NCI-H1105 treated with DMSO at 0.1 percent for 48 hours (cell line): ENCODE measurements at places on chromosomes 1 and 21.

- no peak for DNase-seq
Measured at GRCh38 chr1:214067853-214068703, 80.3 kb downstream of the PROX1 start.

DNA sequence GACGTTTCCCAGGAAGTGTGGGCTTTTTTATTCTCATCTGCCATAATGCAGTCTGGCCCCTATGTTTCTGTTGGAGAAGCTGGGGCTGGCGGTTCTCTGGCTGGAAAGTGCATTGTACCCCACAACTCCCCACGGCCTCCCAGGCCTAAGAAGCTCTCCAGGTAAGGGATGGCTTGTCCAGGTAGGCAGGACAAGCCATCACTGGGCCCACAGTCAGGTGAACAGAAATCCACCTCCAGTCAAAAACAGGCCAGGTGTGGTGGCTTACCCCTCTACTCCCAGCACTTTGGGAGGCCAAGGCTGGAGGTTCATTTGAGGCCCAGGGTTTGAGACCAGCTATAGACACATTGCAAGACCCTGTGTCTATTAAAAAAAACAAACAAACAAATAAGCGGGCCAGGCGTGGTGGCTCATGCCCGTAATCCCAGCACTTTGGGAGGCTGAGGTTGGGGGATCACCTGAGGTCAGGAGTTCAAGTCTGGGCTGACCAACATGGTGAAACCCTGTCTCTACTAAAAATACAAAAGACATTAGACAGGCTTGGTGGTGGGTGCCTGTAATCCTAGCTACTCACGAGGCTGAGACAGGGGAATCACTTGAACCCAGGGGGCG lies 3.1 kb upstream of the WNT9A start:
- DNase-seq = no peak

DNA sequence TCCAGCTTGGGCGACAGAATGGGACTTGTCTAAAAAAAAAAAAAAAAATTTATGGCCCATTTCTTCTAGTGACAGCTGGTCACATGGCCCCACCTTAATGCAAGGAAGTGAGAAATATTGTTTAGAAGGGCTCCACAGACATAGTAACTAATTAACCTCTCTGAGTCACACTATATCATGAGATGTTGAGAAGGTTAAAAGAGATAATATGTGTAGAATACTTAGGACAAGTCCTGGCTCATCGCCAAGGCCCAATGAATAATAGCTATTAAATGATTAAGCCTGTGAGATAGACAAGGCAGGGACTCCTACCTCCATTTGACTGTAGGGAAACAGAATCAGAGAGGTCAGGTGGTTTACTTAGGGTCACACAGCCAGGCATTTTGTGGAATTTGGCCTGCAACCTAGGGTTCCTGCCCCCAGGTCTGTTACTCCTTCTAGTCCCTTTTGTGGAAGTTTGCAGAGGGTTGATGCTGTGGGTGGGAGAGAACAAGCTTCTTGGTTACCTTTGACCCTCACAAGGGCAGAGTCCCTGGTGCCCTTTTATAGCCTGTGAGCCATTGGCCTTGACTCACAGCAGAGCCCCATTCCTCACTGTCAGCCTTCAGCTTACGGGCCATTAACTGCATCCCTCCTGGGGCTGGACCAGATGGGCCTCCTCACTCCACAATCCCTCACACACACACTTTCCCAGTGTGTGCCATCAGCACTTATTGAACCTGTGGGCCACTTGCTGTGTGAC lies 48.5 kb downstream of the OPRD1 start:
- DNase-seq = peak; percentile 58

DNA sequence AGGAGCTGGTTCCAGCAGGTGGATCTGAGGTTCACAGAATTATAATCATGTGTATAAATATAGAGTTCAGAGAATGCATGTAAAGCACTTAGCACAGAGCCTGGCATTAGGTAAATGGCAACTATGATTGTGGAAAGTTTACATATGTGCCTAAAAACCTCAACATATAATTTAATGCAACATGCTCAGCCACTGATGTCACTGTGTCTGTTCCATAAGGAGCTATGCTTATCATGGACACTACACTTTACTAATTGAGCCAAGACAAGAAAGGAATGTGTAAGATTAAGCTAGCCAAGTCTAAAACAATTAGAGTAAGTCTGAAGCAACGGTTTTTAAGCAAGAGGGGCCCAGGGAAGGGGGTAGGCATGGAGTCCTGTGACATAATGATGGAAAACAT lies 61.5 kb downstream of the GNG12 start:
- no peak for DNase-seq

DNA sequence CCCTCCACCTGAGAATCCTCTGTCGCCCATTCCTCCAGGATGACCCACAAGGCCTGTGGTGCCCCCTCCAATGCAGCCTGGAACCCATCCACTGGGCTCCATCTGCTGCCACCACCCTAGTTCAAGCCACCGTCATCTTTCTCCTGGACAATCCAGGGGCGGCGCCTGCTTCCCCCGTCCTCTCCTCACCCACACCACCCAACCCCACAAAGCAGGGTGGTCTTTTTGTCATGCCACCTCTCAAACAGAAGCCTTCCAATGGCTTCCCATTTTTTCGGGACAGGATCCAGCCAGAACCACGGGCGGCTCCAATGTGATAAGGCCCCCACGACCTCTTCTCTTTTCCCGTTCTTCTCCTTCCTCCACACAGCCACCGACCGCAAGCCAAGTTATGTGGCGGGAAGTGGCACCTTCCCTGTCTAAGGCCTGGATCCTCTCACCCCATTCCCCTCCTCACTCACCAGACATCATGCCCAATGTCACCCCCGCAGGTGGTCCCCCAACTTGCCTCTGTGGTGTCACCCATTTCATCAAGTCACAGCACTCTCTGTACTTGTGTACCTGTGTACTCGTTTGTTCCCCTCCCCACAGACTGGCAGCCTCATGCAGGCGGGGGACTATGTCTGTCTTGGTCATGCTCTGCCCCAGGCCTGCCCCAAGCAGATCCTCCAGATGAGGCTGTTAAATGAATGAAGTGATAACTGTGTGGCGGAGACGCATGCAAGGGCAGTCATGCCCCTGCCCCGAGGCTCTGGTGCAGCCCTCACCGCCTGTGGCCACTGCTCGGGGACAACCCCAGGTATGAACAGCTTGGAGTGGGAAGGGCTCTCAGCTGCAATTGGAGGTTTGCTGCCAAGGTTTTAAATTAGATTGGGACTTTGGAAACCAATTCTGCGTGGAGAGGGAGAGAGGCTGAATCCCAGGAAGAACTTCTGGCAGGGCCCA lies 11.0 kb downstream of the UBXN11 start:
- no peak for DNase-seq

DNA sequence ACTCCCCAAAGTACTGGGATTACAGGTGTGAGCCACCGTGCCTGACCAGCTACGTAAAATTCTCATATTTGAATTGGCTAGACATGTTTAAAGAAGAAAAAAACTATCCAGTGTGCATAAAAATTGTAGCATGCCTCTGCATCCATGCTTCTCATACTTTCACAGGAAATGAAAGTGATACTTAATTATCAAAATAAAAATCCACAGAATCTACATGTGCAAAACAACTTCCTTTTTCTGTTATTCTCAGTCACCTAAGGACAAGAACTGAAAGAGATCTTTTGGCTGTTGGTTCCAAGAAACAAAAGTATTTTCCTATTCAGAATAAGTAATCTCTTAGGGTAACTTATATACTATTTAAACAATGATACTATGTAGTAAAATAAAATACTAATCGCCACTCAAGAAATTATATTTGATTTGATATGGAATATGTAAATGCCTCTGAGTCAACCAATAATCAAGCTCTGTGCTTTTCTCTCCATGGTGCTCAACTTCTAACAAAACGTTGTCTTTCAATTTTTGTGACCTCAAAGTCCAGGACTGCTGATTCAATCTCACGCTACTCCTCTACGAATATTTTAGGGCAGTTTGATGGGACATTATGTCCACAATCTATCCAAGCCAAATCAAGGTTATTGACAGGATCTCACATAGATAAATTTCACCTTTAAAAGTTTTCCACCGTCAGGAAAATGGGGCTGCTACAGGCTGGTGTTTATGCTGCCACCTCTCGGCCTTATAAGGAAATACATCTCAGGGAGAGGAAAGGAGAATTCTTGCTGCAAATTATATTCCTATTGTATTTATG lies 102.7 kb downstream of the ZNF281 start:
- peak; percentile 58 for DNase-seq

DNA sequence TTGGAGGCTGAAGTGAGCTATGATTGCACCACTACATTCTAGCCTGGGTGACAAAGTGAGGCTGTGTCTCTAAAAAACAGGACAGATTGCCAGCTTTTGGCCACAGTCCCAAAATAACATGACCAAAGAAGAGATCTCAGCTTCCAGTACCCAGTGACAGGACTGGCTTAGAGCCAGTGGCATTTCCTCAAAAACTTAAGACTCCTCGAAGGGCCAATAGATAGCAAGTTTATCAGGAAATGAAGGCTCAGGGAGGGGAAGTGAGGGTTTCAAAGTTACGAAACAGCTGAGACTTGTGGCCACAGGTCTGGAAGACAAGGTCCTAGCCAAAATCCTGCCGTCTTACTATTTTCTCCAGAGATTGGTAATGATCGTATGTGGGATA lies 6.3 kb upstream of the TMEM39B start:
- peak; percentile 48 for DNase-seq

DNA sequence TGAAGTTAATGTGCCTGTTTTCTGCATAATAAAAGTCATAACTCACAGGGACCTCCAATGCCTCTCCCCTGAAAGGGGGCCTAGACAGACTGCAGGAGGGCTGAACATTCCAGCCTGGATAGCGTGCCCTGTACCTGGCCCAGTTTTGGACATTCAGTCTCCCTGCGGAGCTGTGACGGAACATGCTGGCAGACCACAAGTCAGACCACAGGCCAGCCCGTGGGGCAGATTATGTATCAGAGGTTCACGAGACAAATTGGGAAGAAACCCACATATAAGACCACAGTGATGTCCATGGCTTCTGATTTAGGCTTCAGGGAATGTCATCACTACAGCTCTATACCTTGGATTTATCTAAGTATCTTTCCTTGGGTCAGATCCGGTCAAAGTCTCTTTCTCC lies 151.5 kb upstream of the POU3F1 start:
- DNase-seq = no peak

GRCh38 chr1:201019321-201019977 lies 4.1 kb downstream of the KIF21B start:
- DNase-seq = no peak

GRCh38 chr1:6180268-6180706 lies at the start of gene CHD5:
Gene CHD5, minus strand, starts transcription at chr1:6180321. Its CDS starts 298 bp downstream, at chr1:6180023.
- peak; percentile 77 for DNase-seq

DNA sequence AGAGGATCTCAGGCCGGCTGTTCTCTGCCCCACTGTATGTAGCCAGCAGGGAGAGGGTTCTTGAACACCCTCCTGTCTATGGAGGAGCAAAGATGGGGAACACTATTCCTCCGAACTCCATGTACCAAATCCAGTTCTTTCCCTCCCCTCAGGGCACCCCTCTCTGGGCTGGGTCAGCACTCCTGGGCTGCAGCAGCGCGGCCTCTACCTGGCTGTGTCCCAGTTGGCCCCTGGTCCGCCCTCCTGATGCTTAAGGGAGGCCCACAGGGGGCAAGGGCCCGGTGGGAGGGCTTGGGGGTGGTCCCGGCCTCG lies 471 bp upstream of the ADPRS start:
- DNase-seq = no peak

GRCh38 chr1:88647249-88647645 lies 36.8 kb upstream of the PKN2 start:
- peak; percentile 40 for DNase-seq

GRCh38 chr1:91745640-91746373 lies 140.1 kb downstream of the TGFBR3 start:
- DNase-seq = peak; percentile 49

GRCh38 chr1:195754303-195754702 lies 853.9 kb downstream of the KCNT2 start:
- DNase-seq = no peak

GRCh38 chr1:200181861-200182260 lies 154.4 kb downstream of the NR5A2 start:
- no peak for DNase-seq

DNA sequence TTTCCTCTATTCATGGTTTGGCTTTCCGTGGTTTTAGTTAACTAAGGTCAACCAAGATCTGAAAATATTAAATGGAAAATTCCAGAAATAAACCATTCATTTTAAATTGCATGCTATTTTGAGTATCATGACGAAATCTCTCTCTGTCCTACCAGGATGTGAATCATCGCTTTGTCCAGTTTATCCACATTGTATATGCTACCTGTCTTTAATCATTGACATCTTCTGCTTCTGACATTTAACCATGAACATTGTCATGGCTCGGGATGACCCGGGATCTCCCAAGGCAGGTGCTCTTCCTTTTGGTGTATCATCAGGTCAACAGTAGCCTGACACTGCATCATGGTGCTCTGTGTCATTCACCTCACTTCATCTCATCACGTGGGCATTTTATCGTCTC lies 125.5 kb upstream of the HNRNPU start:
- no peak for DNase-seq

- no peak for DNase-seq
Measured at GRCh38 chr1:93172778-93173177, 7.4 kb downstream of the TMED5 start.

DNA sequence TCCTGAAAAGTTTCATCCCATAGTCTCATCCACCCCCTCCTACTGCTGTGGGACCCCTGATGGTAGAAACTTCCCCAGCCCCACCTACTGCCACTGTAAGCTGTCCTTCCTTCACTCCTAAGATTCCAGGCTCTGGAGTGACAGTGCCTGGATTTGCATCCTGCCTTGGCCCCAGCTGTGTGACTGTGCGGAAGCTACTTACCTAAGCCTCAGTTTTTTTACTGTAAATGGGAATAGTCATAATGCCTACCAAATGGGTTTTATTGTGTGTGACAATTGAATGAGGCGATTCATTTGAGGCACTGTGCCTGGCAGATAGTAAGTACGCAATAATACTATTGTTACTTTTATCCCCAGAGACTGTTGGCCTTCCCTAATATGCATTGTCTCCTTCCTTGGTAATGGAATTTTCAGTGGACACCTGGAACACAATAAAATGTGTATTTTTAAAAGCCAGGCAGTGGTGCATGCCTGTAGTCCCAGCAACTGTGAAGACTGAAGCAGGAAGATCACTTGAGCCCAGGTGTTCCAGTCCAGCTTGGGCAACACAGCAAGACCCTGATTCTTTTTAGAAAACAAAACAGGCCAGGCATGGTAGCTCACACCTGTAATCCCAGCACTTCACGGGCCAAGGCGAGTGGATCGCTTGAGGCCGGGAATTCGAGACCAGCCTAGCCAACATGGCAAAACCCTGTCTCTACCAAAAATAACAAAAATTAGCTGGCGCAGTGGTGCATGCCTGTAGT lies 55.0 kb upstream of the ZNF326 start:
- no peak for DNase-seq

GRCh38 chr1:160541622-160542302 lies 18.7 kb upstream of the SLAMF6 start:
- no peak for DNase-seq

DNA sequence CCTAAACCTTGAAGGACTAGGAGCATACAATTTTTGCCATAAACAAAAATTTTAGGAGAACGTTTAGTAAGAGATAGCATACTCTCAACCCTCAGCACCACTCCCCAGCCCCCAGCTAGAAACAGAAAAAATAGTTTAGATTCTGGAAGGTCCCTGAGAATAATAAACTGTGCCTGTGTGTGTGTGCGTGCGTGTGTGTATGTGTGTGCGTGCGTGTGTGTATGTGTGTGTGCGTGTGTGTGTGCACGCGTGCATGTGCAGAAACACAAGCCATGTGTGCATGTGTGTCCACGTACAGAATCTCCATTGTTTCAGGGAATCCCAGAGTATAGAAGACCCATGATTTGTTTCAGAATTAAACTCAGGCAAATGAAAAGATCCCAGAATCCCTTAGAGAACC lies 62.6 kb downstream of the CASQ2 start:
- no peak for DNase-seq
